ENCODE measurements at places on chromosomes 5 and 9. TPM values are rescaled to one million over a fixed set of nuclear protein-coding genes. Genes with fewer than 3 reads are reported as not detected.
A peak's percentile ranks its signal among the peaks of the same experiment; 100 is the strongest.

DNA sequence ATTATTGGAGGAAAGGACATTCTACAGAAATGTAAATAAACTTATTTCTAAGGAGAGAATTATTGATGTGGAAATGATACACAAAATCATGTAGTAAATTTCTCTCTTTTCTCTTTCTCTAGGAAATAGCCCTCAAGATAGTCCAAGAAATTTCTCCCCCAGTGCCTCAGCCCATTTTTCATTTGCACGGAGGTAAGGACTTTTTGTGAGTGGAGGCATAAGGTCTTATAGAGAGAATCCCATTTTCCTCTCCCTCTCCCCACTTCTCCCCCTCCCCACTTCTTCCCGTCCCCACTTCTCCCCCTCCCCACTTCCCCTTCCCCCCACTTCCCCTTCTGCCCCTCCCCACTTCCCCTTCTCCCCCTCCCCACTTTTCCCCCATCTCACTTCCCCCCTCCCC is 106.6 kb downstream of the CD180 start:
- DNase-seq, result no peak

HEMGN gene
- total RNA-seq, result not detected

- no peak for DNase-seq
Observed at GRCh38 chr5:582936-583635, 29.1 kb upstream of the CEP72 start.

GRCh38 chr9:107869111-107869510 is 379.5 kb upstream of the KLF4 start:
- DNase-seq, result no peak

ABO gene
- not detected for total RNA-seq

DNA sequence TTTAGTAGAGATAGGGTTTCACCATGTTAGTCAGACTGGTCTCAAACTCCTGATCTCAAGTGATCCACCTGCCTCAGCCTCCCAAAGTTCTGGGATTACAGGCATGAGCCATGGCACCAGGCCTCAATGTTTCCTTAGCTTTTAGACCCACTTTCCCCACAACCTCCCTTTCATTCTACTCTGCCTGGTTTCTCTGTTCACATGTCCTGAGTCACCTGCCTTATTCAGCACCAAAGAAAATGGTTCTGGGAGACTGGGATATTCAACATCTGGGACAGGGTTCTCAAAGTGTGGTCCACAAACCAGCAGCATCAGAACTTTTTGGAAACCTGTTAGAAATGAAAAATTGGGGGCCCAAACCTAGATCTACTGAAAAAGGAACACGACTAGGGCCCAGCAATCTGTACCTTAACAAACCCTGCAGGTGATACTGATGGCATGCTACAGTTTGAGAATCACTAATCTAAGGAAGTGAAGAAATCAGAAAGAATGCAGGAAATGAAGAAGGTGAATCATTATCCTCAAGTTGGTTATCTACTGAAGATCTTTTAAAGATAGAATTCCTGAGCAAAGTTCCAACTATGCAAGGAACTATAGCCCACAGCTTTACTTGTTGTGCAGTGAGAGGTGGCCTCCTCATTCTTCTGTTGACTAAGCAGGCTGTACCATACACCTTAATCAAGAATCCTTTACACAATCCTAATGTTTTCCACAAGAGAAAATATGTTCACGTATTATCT is 51.8 kb upstream of the CTNNAL1 start:
- no peak for DNase-seq

DNA sequence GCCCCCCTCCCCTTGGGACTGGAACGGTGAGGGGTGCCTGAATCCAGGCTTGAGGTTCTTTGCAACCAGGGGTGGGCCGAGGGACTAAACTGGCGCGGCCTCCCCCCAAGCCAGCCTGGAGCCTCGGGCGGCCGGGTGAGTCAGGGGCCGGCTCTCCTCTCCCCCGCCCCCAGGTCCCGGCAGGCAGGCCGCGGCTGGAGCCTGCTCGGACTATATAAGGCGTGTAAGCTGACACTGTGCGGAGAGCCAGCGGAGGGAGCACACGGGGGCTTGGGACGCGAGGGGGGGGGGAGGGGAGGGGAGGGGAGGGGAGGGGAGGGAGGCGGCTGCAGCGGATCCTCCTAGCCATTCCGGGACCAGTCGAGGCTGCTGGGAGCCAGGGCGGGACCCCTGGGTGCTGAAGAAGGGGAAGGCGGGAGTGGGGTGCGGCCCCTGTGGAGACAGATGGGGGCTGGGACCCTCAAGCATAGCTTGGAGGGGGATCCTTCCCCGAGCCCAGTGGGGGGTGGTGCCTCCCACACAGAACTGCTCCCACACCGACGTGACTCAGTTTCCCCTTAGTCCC is 595 bp downstream of the PDLIM7 start:
- peak; percentile 86 for DNase-seq

Data from glutamatergic neuron (in vitro differentiated cells).